ENCODE measurements at places on chromosomes 3 and 15.

GRCh38 chr3:62500556-62501288 is 127.4 kb upstream of the FEZF2 start:
- peaks cover 4% of the 10 kb centered on the region for H3K27me3 ChIP-seq
- no peaks in the 10 kb centered on the region for H3K36me3 ChIP-seq
- no peak for DNase-seq
- no peak overlapping the region for H3K27ac ChIP-seq

DNA sequence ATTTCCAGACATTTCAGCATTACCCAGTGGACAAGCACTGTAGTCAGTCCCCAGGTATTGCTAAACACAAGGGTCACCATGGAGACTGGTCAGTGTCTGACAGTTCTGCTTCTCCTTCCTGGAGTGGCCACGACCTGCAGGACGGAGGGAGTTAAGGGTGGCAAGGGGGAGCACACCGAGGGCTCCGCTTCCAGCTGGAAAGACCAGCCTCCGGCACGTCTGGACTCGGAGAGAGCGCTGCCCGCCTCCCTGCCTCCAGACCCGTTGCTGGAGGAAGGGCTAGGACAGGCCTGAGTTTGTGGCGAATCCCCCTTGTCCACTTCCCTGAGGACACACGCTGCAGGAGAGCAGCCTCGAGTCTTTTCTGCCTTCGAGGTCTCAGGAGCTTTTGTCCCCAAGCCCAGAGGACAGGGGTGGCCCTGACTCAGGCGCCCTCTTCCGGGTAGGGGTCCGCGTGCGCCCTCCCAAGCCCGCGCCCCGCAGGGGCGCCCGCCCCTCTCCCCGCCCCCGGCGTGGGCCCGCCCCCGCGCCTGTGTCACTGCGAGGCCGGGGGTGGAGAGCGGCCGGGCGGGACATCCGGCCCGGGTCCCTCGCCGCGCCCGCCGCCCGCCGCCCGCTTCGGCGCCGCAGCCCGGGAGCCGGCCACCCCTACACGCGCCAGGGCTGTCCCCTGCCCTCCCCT is at the start of gene CHST14:
TSS of gene CHST14 (plus strand) at position 562 of the 682 bp plus-strand sequence. CDS start 230 bp downstream, outside the sequence.
- H3K4me1 ChIP-seq, result peaks cover 6% of the 10 kb centered on the region
- peak within 1 kb of the TSS; percentile 45 for H3K4me3 ChIP-seq
- H3K27me3 ChIP-seq, result no peaks in the 10 kb centered on the region
- no peak for DNase-seq
- no peaks in the 10 kb centered on the region for H3K36me3 ChIP-seq
- H3K27ac ChIP-seq, result peak within 1 kb of the TSS; percentile 64

GRCh38 chr3:106631373-106632108 is 745.7 kb upstream of the CCDC54 start:
- H3K36me3 ChIP-seq, result no peaks in the 10 kb centered on the region
- DNase-seq, result no peak
- no peak overlapping the region for H3K4me3 ChIP-seq
- H3K27me3 ChIP-seq, result no peaks in the 10 kb centered on the region

GRCh38 chr3:46642971-46643370 is 30.6 kb downstream of the FAM240A start:
- no peaks in the 10 kb centered on the region for H3K36me3 ChIP-seq
- H3K4me1 ChIP-seq, result no peaks in the 10 kb centered on the region
- H3K4me3 ChIP-seq, result no peak overlapping the region
- no peaks in the 10 kb centered on the region for H3K27me3 ChIP-seq
- H3K27ac ChIP-seq, result no peak overlapping the region

GRCh38 chr15:63931556-63931955 is 97.8 kb upstream of the HERC1 start:
- H3K36me3 ChIP-seq, result no peaks in the 10 kb centered on the region
- no peak overlapping the region for H3K27ac ChIP-seq
- DNase-seq, result no peak
- no peak overlapping the region for H3K4me3 ChIP-seq
- H3K27me3 ChIP-seq, result no peaks in the 10 kb centered on the region

GRCh38 chr3:66839508-66839907 is 158.6 kb upstream of the KBTBD8 start:
- H3K4me1 ChIP-seq, result no peaks in the 10 kb centered on the region
- H3K36me3 ChIP-seq, result no peaks in the 10 kb centered on the region
- H3K27me3 ChIP-seq, result no peaks in the 10 kb centered on the region
- no peak overlapping the region for H3K27ac ChIP-seq

DNA sequence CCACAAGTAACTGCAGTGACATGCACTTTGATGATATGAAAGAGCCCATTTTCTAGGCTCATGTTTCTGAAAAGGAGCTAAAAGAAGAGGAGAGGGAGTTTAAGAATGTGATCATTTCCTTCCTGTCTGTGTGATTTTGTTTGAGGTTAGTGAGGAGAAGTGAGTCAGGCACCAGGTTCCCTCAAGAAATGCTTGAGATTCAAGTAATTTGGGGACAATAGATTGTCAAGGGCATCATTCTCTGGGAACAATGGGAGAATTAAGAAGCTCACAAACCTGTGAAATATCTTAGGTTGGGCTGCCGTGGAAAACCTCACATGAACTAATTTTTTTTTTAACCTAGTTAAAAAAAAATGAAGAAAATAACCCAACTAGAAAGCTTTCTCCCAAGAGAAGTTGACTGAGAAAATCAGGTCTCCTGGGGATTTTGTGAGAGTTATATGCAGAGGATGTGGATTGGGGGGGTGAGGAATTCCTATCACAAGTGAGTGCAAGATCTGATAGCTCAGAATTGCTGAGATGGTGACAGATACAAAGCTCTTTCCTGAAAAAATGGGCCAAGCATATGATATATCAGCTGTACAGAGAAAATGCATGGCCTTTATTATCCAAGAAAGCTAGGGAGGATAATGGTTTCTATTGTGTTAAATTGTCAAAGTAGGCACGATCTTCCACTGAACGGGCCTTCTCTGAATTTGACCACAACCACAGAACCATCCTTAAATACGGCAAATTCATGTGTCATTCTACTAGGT is 203.3 kb downstream of the FEZF2 start:
- H3K4me1 ChIP-seq, result no peaks in the 10 kb centered on the region
- H3K27ac ChIP-seq, result no peak overlapping the region
- H3K27me3 ChIP-seq, result no peaks in the 10 kb centered on the region
- no peaks in the 10 kb centered on the region for H3K36me3 ChIP-seq
- no peak for DNase-seq

DNA sequence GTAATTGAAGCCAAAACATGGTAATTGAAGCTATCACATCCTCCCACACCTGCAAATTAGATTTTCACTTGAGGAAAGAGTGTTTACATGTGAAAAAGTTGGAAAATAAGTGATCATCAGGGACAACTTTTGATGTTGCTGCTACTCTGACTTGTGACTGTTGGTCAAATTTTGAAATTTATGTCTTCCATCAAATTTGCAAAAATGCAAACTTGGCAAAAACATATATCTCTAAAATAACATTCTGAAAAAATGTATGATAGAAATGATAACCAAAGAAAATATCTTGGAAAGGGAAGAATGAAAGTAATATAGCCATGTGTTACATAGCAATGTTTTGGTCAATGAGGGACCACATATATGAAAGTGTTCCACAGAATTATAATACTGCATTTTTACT is 703.9 kb upstream of the SEMA6D start:
- no peaks in the 10 kb centered on the region for H3K36me3 ChIP-seq
- DNase-seq, result no peak
- H3K4me3 ChIP-seq, result no peak overlapping the region
- peaks cover 10% of the 10 kb centered on the region for H3K27me3 ChIP-seq
- no peaks in the 10 kb centered on the region for H3K4me1 ChIP-seq

DNA sequence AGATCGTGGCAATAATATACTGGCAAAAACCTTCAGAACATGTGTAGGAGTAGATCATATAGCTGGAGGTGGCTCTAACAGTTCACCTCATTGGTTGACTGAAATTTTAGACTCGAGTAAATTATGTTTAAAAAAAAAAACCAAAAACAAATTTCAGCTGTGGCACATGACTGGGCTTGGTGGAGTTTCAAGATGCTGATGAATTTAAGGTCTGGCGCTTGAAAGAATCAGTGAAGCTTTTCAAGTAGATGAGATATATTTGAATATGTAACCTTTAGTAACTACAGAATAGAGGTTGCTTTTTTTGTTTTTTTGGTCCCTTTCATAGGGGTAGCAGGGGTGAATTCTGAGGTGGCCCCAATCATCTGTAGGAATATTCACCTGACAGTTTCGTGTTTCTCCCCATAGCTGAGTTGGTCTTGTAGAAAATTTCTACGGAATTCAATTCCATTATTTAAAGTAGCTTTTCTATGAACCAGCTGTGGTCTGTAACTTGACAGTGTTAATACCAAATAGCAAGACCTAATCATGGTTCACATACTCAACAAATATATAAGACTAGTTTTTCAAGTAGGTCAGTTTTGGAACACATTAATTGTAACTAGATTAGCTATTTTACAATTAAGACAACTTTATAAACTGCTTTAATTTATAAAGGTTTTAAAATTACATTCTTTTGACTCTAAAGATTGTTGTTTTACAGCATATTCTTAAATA is 65.6 kb downstream of the MAP4 start:
- no peak overlapping the region for H3K4me3 ChIP-seq
- H3K27ac ChIP-seq, result no peak overlapping the region
- no peaks in the 10 kb centered on the region for H3K4me1 ChIP-seq
- H3K27me3 ChIP-seq, result no peaks in the 10 kb centered on the region
- 0 out of 2 replicates have a peak, but pooled peaks cover 3% of the 10 kb centered on the region for H3K36me3 ChIP-seq
- no peak for DNase-seq

DNA sequence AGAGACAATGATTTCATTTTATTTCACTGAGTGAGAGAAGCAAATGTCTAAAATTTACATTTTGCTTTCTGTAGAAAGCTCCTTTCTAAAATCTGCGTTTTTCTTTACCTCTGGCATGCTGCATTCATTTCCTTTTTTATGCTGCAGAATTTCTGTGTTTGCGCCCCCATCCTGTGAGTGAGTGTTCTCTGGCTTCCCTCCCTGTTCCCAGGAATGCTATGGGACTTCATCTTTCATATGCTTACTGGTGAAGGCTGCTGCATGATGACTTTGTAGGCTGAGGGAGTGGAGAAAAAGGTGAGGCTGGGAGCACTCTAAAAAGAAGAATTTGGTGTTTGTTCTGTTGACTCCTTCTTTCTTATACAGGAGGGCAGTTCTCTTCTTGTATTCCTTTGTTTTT is 7.7 kb upstream of the TMC3 start:
- H3K27ac ChIP-seq, result no peak overlapping the region
- no peak overlapping the region for H3K4me3 ChIP-seq
- H3K36me3 ChIP-seq, result no peaks in the 10 kb centered on the region
- no peaks in the 10 kb centered on the region for H3K27me3 ChIP-seq

DNA sequence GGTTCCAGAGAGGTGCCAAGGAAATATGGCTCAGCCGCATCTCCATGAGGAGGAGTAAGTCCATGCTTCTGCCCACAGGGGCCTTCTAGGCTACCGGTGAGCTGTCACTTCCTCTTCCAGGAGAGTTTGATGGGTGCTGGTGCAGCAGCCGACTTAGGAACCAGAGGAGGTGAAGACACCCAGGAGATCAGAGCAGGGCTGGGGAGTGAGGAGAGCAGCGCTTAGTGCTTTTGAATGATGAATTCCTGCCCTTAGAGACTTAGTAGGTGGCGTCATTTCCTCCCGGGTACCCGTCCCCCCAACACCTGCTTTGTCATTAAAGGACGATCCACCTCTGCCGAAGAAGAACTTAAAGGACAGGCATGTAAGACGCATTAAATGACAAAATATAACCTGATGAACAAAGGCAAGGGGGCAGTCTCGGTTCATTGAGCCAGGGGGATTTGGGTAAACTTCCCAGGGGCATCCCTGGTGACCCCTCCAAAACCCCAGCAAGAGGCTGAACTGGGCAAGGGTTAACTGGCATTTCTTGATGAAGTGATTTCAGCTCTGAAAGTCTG is 67.6 kb downstream of the HES1 start:
- no peak overlapping the region for H3K27ac ChIP-seq
- peak overlapping the region; percentile 55 for H3K4me3 ChIP-seq
- no peaks in the 10 kb centered on the region for H3K27me3 ChIP-seq
- H3K4me1 ChIP-seq, result peaks cover 7% of the 10 kb centered on the region

DNA sequence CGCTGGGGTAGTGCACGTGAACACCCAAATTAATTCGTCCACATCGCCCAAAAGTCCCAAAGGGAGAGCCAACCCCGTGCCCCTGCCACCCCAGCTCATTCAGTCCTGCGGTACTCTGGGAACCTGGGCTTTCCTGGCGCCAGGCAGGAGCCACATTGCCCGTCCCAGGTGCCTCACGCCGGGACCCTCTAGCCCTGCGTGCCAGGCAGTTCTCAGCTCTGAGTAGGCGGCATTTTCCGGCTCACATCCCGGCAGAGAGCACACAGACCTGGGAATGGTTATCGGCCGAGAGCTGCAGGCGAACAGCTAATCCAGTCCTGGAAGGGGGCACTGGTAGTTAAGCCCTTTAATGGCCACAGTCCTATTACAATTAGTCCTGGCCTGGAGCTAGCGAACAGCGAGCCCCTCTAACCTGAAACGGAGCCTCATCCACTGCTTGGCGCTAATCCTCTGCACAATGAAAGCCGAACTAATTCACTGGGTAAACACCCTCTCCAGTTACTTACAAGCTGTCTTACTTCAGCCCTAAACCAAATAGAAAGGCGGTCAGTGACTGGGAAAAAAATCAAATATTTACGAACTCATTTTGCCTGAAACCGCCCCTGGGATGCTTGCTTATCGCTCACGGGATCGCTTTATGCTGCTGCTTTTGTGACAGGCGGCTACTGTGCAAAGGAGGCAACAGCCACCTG is 254.6 kb upstream of the SOX14 start:
- H3K4me1 ChIP-seq, result no peaks in the 10 kb centered on the region
- H3K4me3 ChIP-seq, result no peak overlapping the region
- peaks cover 34% of the 10 kb centered on the region for H3K27me3 ChIP-seq
- DNase-seq, result no peak
- H3K27ac ChIP-seq, result no peak overlapping the region
- H3K36me3 ChIP-seq, result no peaks in the 10 kb centered on the region

- H3K36me3 ChIP-seq, result peaks cover 4% of the 10 kb centered on the region
- H3K4me1 ChIP-seq, result peaks cover 21% of the 10 kb centered on the region
- H3K27ac ChIP-seq, result peak overlapping the region; percentile 17
- DNase-seq, result no peak
These were observed 342.9 kb downstream of the THSD4 start for GRCh38 chr15:71458089-71458660.

GRCh38 chr3:160210341-160210740 is 14.9 kb upstream of the C3orf80 start:
- no peak for DNase-seq
- no peaks in the 10 kb centered on the region for H3K36me3 ChIP-seq
- no peaks in the 10 kb centered on the region for H3K4me1 ChIP-seq
- no peak overlapping the region for H3K4me3 ChIP-seq

DNA sequence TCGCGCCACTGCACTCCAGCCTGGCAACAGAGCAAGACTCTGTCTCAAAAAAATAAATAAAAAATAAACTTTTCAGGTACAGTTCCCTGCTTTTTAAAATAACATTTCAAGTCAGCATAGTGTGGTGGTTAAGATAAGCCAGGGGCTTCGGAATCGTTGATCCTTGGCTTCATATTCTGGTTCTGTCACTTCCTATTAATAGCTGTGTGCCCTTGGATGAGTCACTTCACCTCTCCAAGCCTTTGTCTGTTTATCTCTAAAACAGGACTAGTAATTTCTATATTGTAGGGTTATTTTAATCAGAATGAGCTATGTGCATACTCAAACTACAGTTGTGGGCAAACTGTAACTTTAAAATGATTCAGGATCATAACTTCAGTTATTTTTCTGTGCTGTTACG is 53.8 kb upstream of the SENP5 start:
- no peak for DNase-seq
- H3K4me1 ChIP-seq, result no peaks in the 10 kb centered on the region
- H3K27ac ChIP-seq, result no peak overlapping the region
- H3K27me3 ChIP-seq, result no peaks in the 10 kb centered on the region
- H3K36me3 ChIP-seq, result peaks cover 76% of the 10 kb centered on the region

- no peak overlapping the region for H3K4me3 ChIP-seq
- DNase-seq, result no peak
- no peaks in the 10 kb centered on the region for H3K27me3 ChIP-seq
These were observed 194.9 kb upstream of the KBTBD8 start for GRCh38 chr3:66803206-66803605.
